ENCODE measurements at places on chromosomes 7 and 10.

GRCh38 chr7:140494867-140495266 lies 15.6 kb upstream of the MKRN1 start:
- DNase-seq, result no peak

DNA sequence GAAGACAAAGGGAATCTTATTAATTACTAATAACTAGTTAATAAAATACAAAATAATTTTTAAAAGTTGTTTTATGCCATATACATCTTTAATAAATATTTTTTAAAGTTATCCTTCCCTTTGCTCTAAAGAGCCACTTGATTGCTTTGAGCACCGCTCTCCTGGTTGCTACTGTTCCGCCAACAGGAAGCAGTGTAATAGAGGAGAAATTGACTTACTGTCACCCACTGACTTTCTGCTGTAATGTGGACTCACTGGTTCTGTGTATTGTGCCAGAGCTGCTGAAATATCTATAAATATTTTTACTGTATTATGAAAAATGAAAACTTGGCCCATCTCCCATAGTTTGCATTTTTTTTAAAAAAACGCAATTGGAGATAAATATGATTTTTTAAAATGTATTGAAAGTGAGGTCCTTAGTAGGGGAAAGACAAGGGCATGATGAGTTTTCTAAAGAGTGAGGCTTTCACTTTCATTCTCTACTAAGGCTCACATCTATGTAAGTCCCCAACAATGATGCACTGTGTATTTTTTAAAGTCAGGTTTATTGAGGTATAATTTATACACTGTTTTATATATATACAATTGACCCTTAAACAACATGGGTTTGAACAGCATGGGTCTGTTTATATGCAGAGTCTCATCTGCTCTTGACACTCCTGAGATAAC lies 100.5 kb downstream of the NPY start:
- no peak for DNase-seq

DNA sequence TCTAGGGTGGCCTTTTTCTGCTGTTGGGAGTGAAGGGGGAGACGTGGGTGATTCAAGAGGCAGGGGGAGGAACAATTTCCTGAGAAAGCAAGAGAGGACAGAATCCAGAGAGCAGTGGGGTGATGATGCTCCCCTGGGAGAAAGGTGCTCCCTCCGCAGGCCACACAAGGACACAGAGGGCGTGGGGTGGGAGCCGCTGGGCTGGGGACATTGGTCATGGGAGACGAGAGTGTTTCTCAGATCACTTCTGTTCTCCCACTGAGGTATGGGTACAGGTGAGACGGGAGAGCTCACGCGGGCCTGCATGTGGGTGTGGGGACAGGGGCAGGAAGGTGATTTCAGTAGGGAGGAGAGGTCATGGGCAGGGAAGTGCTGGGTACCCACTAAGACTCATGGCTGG lies 259.5 kb upstream of the CTBP2 start:
- DNase-seq, result no peak

- no peak for DNase-seq
Measured at GRCh38 chr10:68877482-68878110, 23.5 kb upstream of the DDX50 start.

- DNase-seq, result no peak
Measured at GRCh38 chr10:27680006-27680557, 65.5 kb downstream of the MKX start.
